ENCODE measurements at places on chromosomes 11 and 22.

DNA sequence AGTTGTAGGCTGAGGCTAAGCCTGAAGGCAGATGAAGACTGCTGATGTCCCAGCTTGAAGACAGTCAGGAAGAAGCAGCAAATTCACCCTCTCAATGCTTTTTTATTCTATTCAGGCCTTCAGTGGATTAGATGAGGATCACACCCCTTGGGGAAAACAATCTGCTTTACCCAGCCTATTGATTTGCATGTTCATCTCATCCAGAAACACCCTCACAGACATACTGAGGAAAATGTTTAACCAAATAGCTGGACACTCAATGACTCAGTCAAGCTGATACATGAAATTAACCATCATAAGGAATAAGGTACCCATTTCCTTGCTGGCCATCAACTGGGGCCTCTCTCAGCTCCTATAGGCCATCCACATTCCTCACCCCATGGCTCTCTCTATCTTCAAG lies 549.9 kb upstream of the CCDC90B start:
- H3K27ac ChIP-seq, result no peak overlapping the region
- H3K4me3 ChIP-seq, result no peak overlapping the region
- H3K36me3 ChIP-seq, result no peaks in the 10 kb centered on the region
- DNase-seq, result no peak
- H3K27me3 ChIP-seq, result no peaks in the 10 kb centered on the region
- H3K4me1 ChIP-seq, result peaks cover 6% of the 10 kb centered on the region

GRCh38 chr11:2107941-2108630 lies 31.1 kb downstream of the IGF2 start:
- H3K4me3 ChIP-seq, result no peak overlapping the region
- H3K27ac ChIP-seq, result no peak overlapping the region
- H3K4me1 ChIP-seq, result no peaks in the 10 kb centered on the region
- no peaks in the 10 kb centered on the region for H3K27me3 ChIP-seq
- no peaks in the 10 kb centered on the region for H3K36me3 ChIP-seq

GRCh38 chr11:26078231-26078821 lies 253.6 kb upstream of the ANO3 start:
- H3K4me3 ChIP-seq, result no peak overlapping the region
- no peak overlapping the region for H3K27ac ChIP-seq
- no peaks in the 10 kb centered on the region for H3K36me3 ChIP-seq
- no peak for DNase-seq

- H3K36me3 ChIP-seq, result no peaks in the 10 kb centered on the region
- H3K27me3 ChIP-seq, result no peaks in the 10 kb centered on the region
- no peak overlapping the region for H3K27ac ChIP-seq
- no peak for DNase-seq
Observed at GRCh38 chr11:115959081-115959486, 454.9 kb upstream of the CADM1 start.

DNA sequence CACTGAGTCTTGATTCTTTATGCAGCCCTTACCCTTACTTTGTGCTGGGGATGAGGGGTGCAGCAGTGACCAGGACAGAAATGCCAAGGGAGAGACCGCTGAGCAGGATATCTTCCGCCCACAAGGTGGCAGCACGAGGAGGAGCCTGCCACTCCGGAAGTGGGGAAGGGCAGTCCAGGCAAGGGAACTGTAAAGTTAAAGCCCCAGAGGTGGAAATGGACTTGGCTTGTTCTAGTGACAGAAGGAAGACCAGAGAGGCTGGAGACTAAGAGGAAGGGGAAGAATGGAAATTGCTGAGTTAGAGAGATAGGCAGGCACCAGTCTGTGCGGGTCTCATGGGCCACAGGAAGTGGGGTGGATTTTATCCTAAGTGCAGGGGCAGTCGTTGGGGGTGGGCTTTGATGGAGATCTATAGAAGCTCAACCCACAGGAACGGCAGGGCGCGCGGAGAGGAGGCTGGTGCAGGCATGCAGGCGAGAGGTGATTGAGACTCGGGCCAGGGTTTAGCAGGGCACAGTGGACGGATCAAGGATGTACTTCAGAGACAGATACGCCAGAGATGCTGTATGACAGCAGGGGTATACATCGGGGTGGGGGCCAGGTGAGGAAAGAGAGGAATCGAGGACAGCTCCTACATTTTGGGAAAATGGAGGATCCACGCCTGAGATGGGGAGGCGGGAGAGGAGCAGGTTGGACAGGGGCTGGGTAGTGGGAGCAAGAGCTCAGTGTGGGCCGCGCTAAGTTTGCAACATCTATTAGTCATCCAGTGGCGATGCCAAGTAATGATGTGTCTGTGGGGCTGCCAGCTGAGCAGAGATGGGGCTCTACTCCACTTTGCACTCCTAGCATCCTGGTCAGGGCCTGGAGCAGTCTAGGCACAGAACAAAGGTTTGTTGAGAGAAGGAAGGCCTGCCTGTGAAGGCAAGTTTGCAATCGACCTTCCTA lies 3.3 kb upstream of the GRK2 start:
- peak; percentile 87 for DNase-seq
- no peaks in the 10 kb centered on the region for H3K27me3 ChIP-seq
- H3K36me3 ChIP-seq, result no peaks in the 10 kb centered on the region
- no peak overlapping the region for H3K27ac ChIP-seq
- H3K4me3 ChIP-seq, result no peak overlapping the region

GRCh38 chr11:117318738-117319137 lies 2.7 kb upstream of the BACE1 start:
- no peaks in the 10 kb centered on the region for H3K27me3 ChIP-seq
- H3K4me1 ChIP-seq, result peaks cover 39% of the 10 kb centered on the region
- H3K36me3 ChIP-seq, result no peaks in the 10 kb centered on the region
- H3K27ac ChIP-seq, result peak overlapping the region; percentile 83
- DNase-seq, result no peak

DNA sequence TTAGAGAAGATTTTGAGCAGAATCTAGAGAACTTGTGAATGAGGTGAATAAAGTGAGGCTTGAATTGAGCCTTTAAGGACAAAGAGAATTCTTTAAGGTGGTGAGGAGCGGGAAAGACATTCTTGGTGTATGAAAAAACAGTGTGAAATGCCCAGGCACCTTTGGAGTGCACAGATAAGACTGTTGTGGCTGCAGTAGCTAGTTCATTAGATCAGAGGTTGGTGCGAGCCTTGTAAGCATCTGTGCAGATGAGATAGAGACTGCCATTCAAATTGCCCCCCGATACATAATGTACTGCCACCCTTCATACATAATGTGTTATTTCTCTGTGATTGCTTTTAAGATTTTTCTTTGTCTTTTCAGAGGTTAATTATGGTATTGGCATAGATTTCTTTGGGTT lies 31.3 kb downstream of the ATXN10 start:
- H3K4me3 ChIP-seq, result no peak overlapping the region
- H3K27ac ChIP-seq, result no peak overlapping the region
- H3K36me3 ChIP-seq, result peaks cover 9% of the 10 kb centered on the region
- no peak for DNase-seq
- no peaks in the 10 kb centered on the region for H3K27me3 ChIP-seq

- H3K27me3 ChIP-seq, result no peaks in the 10 kb centered on the region
- peaks cover 52% of the 10 kb centered on the region for H3K4me1 ChIP-seq
Observed at GRCh38 chr11:65104628-65105027, 7.0 kb upstream of the TM7SF2 start.

Measured in body of pancreas (tissue), 4 donors.